Tibial nerve (tissue), 4 donors: ENCODE measurements at places on chromosomes 16 and 17.

DNA sequence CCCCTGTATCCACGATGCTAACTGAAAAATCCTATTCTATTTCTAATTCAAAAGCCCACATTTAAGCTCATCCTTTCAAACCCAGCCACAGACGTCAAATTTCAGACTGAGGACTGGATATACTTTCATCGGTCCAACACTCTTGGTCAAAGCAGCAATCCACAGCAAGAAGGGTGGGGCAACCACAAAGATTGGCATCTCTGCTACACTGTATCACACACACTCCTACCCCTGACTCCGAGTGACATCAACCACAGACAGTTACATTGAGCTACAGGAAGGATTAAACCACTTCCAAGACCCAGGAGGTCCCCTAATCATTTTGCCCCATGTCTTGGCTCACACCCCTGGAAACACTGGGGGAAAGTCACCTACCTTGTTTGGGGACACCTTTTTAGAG is 61.3 kb downstream of the GRIN2A start:
- no peak for DNase-seq

DNA sequence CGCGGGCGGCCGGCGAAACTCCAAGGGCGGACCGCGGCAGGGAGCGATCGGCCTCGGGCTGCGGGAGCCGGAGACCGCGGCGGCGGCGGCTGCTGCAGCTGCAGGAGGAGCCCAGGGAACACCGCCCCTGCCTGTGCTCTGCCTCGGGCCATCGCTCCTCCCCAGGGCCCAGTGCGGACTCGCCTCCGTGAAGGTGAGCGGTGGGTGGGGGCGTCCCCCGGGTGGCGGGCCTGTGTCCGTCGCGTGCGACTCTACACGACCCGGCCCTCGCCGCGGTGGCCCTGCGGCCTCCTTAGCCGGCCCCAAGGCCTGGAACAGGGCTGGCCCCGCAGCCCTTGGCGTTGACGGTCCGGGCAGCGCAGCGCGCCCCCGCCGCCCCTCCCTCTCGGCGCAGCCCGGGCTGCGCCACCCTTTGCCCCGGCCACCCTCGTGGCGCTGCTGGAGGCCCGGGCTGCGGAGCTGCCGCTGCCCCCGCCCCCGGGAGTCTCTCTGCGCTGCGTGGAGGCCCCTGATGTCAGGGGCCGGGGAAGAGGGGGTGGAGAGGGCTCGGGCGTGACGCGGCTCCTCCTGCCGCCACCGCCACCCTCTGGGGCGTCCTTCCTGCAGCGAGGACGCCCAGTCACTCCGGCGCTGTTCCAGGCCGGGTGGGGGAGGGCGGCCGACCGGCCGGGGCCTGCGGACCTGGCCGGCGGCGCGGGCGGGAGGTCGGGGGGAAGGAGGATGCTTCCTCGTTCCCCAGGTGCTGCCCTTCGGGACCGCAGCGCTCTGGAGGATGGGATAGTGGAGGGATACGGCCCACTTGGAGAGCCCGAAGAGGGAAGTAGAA is 485 bp downstream of the DYNLL2 start:
- no peak for DNase-seq

- DNase-seq, result no peak
These were observed 23.1 kb upstream of the MMD start for GRCh38 chr17:55444471-55445441.

DNA sequence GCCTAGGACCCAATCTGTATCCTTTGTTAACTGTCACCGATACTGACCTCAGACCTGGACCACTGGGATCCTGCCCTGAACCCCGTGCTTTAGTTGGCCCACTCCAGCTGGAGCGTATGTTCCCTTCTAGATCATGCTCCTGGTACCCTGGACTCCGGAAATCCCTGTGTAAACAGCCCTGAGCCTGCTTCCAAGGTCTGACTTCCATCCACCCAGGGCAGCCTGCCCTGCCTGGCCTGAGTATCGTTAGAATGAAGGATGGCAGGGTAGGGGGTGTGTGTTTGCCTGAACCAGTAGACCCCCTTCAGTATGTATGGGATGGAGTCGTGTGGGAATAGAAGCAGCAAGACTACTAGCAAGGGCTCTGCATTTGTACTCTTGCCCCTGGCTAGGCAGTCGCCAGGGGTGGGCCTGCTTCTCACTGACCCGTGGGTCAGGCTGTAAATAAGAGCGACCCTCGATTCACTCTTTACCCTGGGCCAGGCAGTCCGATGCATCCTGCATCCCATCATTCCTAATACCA is 691 bp upstream of the TMEM98 start:
- DNase-seq, result no peak

- DNase-seq, result no peak
These were observed 4.3 kb downstream of the CHCT1 start for GRCh38 chr17:60426596-60426995.
